Stimulated activated naive CD8-positive, alpha-beta T cell treated with anti-CD3 and anti-CD28 coated beads, Interleukin-15, amount 100 ng/mL, for 72 hours (primary cell): ENCODE measurements at places on chromosomes 11 and 22.

- no peak for DNase-seq
Observed at GRCh38 chr11:62142043-62142375, 18.2 kb downstream of the INCENP start.

GRCh38 chr11:3154001-3154599, 11.0 kb downstream of the OSBPL5 start:
- no peak for DNase-seq

GRCh38 chr11:69878144-69878883, 59.1 kb upstream of the FGF3 start:
- DNase-seq, result no peak

- no peak for DNase-seq
Observed at GRCh38 chr11:3052109-3052479, 5.1 kb downstream of the CARS1 start.

DNA sequence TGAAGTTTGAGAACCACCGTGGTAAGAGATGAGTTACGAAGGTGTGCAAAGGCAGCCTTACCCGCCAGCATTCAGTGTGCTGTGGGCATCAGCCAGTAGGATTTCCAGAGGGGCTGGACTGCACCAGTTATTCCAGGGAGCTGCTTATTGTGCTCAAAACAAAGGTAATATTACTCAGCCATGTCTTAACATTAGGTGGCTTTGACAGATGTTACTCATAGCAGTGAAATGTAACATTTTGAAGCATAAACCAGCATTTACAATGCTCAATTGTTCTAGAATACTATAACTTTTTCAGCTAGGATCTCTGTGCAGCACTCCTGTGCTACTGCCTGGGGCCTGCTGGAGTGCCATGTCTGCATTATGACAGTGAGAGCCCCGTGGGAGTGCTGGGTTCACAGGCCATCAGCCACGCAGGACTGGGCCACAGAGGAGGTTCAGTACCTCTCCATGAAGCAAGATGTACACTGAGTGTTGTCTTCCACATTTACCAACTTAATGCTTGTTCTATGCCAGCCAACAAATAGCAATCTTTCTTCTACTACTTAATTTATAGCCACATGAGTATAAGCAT, 238.1 kb downstream of the CADM1 start:
- DNase-seq, result no peak

DNA sequence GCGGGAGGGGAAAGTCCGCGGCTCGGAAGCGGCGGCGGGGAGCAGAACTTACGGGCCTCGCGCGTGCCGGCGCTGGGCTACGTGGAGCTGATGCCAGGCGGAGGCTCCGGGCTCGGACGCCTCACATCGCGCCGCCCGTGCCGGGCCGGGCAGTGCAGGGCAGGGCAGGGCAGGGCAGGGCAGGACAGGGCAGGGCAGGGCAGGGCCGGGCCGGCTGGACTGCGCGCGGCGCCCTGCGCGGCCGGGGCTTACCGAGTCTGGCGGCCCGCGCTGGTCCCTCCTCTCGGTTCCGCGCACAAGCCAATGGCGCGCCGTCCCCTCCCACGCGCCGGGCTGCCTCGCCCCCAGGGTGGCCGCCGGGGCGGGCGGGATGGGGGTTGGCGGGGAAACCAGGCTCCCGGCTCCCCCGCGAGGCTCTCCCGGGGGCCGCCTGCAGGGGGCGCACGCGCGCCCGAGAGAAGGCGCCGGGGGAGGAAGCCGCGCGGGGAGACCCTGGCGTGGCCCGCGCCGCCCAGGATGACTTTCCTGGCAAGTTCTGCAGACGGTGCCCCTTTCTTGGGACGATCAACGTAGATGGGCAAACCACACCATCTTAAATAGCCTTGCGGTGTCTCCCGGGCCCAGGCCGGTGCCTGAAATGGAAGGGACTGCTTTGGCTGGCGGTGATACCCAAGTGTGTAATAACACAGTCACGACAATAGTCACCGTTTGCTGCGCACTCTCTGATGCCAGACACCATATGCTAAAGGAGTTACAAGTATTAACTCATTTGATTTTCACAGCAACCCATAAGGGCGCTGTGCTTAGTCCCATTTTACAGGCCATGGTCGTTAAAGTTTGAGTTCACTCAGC, at the start of gene TP53I11:
TP53I11 (minus strand) TSS at position 259 of the 852 bp plus-strand sequence. CDS start 12,548 bp downstream, outside the sequence.
- peak; percentile 74 for DNase-seq

DNA sequence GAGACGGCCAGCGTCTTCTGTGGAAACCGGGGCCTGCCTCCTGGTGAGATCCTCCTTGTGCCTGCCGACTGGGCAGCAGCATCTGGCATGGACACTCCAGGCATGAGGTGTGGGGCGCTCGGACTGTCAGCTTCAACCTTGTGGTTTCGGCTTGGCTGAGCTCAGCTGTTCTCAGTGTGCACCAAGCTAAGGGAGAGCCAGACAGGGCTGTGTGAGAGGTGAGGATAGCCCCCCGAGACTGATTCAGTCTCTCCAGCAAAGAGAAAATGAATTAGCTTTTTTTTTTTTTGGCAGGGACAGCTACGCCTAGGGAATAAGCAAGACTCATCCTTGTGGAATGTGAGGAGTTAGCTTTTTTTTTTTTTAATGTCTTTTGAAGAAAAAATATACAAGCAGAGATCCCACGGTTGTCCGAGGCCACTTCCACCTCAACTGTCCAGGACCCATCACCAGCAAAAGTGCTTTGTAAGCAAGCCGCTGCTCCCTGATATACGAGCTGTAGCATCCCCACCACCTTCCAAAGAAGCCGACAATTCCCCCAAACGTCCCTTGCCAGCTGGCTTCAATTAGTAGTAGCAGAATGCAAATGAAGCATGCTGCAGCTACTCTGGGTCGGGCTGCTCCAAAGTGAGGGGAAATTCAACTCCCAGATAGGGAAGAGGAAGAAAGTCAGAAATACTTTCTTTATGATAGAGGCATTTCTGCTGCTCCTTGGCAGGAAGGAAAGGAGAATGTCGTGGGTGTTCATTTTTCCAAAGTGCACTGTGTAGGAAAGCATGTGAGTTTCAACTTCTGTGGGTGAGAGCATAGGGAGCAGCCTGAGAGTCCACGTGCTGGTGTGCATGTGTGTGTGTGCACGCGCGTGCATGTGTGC, 9.7 kb upstream of the THY1 start:
- no peak for DNase-seq

DNA sequence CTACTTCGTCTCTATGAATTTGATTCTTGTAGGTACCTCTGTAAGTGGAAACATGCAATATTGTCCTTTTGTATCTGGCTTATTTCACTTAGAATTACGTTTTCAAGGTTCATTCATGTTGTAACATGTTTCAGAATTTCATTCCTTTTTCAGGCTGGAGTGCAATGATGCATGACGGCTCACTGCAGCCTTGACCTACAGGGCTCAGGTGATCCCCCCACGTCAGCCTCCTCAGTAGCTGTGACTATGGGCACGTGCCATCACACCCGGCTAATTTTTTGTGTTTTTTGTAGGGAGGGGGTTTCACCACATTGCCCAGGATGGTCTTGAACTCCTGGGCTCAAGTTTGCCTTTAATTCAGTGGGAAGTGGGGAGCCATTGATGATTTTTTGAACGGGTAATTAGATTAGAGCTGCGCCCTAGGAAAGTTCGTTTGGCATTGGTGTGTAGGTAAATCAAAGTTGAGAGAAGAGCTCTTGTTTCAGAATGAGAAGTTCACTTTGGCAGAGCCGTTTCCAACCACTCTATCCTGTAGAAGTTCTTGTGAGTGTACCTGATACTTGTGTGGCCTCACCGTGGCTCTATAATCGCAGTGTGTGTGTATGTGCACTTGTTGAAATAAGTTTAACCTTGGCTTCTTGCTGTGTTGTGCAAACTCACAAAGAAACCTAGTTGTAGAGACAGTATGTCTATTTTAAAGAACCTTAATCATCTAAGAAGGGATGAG, 115.9 kb downstream of the NAV2 start:
- no peak for DNase-seq

DNA sequence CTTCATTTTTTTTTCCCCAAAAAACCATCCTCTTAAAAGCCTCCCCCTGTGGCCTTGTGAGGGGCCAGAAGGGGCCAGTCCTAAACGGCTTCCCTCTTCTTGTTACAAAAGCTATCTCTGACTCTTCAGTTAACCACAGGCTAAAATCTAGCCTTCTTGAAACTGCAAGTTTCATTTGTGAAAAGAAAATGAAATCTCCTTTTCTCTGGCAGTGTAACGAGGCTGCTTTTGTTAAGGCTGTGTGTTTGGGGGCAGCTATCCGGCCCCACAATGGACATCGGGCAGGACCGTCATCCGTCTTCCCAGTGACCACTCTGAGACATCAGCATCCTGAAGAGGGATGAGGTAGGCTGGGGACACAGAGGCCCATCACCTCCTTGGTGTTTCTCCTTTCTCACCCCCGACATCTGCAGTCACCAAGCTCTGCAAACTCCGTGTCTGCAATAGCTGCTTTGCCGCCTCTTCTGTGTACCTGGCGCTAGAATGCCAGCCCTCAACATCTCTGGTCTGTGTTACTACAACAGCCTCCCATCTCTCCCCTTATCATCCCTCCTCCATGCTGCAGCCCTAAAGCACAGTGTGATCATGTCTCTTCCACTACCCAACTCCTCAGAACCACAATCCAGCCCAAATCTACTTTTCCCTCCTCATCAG, 94.0 kb downstream of the RCN1 start:
- no peak for DNase-seq

GRCh38 chr11:996681-997080, 39.8 kb downstream of the MUC6 start:
- DNase-seq, result no peak

- DNase-seq, result no peak
Observed at GRCh38 chr11:59957094-59957493, 6.7 kb upstream of the OOSP4A start.

- DNase-seq, result no peak
Observed at GRCh38 chr22:37419370-37419968, 7.8 kb downstream of the ELFN2 start.

DNA sequence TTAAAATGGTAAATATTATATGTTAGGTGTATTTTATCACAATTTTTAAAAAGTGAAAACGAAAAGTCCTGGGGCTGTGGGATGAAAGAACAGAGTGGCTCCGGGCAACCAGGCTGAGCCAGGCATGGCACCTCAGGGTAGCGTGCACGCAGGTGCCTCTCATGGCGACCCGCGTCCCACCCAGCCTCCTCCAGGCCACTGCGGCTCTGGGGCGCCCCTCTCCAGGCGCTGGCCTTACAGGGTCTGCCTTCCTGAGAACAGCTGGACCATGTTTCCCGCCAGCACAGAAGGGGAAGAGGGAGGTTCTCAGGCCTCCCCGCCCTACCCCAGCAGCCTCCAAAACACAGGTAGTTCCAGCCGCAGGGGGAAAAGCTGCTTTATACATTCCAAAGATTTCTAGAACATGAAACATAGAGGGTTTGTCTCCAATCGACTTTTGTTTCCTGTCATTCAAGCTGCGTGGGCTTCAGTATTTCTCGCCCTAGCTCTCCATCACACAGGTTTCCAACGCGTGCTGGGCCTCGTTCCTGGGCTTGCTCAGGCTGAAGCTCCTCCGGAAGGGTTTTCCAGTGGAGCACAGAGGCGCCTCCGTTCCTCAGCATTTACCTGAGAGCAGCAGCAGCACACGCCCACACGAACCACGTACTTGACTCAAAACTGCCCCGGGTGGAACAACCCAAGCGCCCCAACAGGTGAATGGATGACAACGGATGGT, 10.5 kb downstream of the EHD1 start:
- DNase-seq, result no peak

- DNase-seq, result no peak
Observed at GRCh38 chr11:32602657-32603415, 19.2 kb downstream of the EIF3M start.

GRCh38 chr11:33899400-33900037, 7.6 kb upstream of the LMO2 start:
- DNase-seq, result no peak

- DNase-seq, result peak; percentile 51
Observed at GRCh38 chr11:279966-280705, 1.9 kb downstream of the NLRP6 start.

DNA sequence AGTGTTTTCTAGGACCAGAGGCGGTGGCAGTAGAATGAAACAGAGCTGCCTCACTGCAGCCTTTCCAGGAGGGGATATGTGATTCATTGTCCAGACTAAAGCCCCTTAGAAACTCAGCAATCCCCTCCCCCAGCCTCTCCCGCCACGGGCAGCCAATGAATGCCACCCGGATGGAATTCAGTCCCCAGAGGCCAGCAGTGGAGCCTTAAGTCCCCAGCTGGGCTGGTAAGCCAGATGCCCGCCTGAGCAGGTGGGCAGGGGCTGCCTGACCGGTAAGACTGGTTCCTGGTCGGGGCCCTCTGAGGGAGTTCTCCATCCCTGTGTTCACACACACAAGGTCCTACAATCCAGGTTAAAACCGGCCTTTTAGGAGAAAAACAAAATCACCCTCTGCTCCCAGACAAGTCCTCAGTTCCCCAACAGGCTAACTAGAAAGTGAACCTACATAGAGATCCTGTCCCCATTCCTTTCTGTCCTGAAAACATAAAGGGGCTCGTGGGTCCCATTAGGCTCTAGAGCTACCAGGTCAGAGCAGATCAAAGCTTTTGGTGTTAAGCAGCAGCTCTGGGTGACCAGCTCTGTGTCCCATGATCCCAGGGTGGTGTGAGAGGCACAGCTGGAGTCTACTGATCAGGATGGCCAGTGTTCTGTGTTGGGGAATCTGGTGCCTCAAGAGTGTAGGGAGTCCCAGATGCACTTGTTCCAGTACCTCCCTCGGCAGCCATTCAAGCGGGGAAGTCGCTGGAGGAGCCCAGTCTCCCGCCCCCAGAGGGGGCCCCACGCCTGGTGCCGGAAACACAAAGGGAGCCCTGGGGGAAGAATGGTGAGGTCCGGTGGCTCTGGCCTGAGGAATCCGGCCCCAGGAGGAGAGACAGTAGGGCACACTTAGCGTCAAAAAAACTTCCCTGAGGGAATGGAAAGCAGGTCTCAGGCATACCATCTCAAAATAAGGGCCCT, 2.6 kb downstream of the PATZ1 start:
- no peak for DNase-seq

DNA sequence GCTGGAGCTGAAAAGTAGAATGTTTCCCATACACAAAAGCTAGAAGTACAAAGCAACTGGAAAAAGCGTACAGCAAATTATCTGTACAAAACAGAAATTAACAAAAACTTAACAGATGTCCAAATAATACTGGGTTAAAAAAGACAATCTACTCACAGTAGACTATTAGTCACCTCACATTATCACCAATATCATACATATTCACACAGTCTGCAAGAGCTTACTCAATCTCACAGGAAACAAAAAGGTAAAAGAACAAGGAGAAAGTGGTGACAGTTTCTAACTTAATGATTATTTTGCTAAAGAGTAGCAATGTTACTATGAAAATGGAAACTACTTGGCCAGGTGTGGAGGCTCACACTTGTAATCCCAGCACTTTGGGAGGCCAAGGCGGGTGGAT, 11.9 kb downstream of the CELF1 start:
- DNase-seq, result no peak

- DNase-seq, result no peak
Observed at GRCh38 chr22:48811885-48812284, 1015.8 kb downstream of the BRD1 start.

DNA sequence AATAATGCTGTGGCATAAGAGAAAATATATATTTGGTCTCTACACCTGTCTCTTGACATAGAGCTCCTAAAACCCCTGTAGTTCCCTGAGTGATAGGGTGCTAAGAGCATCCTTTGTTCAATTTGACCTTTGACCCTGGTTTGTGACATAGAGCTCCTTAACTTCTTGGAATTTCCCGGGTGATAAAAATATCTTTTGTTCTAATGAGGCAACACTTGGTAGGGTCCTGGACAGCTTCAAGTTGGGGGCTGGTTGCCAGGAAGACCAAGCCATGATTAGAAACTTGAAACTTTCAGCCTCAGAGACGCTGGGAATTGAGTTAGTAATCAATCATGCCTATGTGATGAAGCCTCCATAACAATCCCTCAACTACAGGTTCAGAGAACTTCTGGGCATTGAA, 105.4 kb downstream of the CASP12 start:
- no peak for DNase-seq

- peak; percentile 88 for DNase-seq
Observed at GRCh38 chr22:37162221-37163095, 12.7 kb upstream of the IL2RB start.
